Activated naive CD4-positive, alpha-beta T cell treated with anti-CD3 and anti-CD28 coated beads, Interleukin-2, amount 50 U/mL, for 16 hours (primary cell): ENCODE measurements at places on chromosomes 12 and 14.

GRCh38 chr12:57803319-57803893, 15.1 kb downstream of the AVIL start:
- DNase-seq = peak; percentile 38

- DNase-seq = no peak
Observed at GRCh38 chr14:104749111-104749649, 3.8 kb upstream of the SIVA1 start.

DNA sequence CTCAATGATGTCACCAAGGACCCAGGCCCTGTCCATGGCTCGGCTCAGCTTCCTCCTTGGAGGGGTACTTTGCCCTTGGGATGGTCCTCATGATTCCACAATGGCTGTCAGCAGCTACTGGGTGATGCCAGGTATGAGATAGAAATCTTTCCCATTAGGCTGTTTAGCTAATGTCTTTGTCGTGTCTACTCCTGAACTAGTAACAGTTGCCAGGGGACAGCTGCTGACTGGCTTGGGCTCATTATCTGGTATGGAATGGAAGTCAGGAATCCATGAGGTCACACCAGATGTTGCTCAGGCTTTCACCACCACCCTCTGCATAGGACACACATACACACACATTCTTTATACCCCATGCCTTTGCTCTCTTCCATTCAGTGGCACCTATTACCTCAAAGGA, 9.2 kb downstream of the PRPH start:
- DNase-seq = no peak

- DNase-seq = no peak
Observed at GRCh38 chr12:45468751-45469615, 253.1 kb downstream of the ANO6 start.

DNA sequence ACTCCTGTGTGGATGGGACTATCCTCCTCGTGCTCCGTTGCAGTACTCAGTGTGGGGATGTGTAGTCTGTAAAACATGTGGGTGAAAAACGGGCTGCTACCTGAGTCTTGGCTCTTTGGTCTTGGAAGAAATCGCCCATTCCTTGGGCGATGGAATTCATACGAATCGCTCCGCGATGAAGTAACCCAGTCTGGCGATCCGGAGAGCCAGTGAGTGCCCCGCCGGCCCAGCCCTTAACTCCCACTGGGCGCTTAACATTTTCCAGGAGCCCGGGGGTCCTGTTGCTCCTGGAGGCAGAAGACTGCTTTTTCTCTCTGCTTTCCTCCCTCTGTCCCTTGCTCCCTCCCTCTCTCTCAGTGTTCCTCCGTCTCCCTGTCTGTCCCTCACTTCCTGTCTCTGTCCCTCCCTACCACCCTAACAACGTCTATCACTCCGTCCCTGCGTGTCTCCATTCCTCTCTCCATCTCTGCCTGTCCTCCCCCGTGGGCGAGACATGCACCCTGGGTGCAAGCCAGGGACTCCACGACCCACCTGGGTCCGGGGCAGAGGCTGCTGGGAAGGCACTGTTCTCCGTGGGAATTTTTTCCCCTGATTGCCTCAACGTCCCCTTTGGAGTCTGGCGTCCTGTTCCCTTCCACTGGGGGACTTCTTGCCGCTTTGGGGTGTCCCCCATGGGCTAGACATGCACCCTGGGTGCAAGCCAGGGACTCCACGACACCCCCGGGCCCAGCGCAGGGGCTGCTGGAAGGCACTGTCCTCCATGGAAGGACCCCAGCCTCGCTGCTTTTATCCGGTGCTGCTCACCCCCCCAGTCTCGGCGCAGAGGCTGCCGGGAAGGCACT, 188.6 kb downstream of the ALG10 start:
- DNase-seq = no peak

GRCh38 chr12:42450248-42450647, 124.3 kb downstream of the PPHLN1 start:
- no peak for DNase-seq

DNA sequence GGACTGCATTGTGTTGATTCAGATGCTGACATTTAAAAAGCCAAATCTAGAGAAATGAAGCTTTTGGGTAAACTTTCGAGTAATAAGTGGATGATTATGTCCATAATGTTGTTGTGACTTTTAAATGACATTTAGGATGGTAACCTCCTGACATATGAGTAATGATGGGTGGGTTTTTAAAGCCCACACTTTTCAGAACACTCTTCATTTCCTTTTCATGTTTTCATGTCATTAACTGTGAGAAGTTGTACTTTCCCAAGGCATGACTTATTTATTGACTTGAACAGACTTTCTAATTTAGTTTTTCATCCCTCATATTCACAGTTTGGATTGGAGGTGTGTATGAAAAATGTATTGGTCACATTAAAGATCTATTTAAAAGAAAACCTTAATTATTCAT, 35.5 kb downstream of the RGS6 start:
- no peak for DNase-seq

DNA sequence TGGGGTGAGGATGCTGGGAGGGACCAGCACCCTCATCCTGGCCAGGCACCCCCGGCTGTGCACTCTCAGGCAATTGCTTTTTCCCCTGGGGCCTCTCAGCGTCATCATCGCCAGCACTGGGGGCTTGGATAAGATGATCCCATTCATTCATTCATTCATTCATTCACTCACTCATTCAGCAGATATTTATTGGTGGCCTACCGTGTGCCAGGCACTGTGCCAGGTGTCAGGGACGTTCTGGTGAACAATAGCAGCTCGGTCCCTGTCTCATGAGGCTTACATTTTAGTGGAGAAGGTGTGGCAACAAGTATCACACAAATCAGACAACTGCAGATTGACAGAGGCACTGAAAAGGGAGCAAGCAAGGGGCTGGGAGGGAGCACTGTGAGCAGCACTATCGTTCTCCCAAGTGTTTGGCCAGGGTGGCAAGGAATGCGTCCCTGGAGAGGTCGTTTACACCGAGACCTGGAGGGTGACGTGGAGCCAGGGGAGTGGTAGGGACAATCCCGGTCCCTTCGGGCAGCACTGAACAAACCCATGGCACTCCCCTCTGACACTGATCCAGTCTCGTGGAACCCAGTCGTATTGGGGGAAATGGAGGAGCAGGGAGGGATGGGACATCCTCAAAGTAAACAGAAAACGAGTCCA, 124.1 kb downstream of the PAPOLA start:
- no peak for DNase-seq

GRCh38 chr14:94110552-94111181, at the start of gene IFI27:
IFI27 (plus strand) TSS chr14:94110736.
- no peak for DNase-seq

DNA sequence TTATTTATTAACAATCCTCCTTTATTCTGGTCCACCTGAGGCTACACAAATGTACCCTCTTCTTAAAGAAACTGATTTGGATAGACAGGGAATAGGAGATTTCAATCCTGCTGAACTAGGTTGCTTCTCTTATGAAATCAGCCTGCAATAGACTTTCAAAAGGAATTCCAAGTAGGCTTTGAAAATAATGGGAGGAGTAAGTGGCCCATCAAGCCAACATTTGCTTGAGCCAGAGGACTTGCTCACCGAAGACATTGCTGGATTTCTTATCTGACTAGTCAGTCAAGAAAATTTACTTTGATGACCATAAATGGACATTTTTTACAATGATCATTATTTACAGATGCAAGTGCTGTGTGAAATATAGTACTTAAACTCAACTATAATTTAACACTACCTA, 82.8 kb upstream of the RASSF8 start:
- DNase-seq = no peak

DNA sequence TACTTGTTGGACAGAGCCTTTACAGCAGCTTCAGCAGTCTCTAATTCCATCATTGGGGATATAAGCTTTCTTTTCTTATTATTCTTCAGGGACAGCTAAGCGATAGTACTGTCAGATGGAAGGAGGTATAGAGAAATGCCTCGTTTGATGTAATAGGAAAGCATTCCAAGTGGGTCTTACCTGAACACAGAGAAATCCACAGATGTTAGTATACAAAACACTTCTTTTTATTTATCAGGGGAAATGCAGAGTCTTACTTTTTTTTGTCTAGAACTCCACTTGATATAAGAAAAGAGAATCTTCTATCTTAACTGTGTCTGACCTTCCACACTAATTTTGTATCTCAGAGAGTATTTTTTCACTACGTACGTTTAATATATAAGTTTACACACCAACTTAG, 1.9 kb downstream of the SYT1 start:
- DNase-seq = no peak

GRCh38 chr12:59164991-59165718, 244.9 kb upstream of the LRIG3 start:
- DNase-seq = no peak

DNA sequence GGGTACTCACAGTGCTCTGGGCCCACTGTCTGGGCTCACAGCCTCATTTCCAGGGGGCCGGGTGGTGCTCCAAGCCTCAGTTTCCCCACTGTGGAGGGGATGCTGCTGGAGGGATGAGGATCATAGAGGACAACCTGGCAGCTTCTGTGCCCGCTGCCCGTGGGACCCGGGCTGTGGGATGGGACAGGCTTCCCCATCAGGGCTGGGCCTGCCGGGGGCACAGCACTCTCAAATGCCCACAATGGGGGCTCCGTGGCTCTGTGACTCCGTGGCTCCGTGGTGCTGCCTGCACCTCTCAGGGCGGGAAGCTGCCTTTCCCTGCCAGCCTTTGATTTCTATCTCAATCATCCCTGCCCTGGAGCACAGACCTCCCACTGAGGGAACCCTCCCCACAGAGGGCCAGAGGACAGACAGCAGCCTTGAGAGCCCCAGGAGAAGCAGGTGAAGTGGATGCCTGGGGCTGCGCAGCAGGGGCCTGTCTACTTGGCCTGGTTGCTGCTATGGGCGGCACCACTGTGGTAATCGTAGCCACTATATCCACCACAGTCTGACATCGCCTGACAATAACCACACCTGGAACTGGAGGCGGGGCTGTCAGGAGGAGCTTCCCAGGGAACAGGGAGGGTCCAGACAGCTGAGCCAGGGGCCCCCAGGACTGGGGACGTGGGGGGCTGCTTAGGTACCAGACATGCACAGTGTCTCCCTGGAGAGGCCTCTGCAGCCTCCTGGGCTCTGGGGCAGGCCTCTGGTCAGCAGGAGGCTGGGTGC, 375.9 kb downstream of the TMEM121 start:
- DNase-seq = no peak

DNA sequence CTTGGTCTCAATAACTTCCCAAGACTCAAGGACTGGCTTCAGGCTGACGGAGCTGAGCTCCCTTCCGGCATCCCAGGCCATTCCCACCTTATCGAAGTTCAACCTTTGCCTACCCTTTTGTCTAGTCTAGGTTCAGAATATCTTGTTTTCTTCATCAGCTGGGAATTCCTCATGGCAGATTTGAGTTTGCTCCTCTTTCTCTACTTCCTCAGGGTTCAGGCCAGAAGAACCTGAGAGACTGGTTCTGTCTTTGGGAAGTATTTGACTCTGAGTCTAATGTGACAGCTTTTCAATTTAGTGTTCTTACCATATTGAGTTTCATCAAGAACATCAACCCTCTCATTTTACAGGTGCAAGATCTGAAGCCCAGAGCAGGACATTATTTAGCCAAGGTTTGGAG, 2.1 kb downstream of the BIN2 start:
- no peak for DNase-seq

- DNase-seq = no peak
Observed at GRCh38 chr14:52072266-52072780, 3.5 kb upstream of the NID2 start.

DNA sequence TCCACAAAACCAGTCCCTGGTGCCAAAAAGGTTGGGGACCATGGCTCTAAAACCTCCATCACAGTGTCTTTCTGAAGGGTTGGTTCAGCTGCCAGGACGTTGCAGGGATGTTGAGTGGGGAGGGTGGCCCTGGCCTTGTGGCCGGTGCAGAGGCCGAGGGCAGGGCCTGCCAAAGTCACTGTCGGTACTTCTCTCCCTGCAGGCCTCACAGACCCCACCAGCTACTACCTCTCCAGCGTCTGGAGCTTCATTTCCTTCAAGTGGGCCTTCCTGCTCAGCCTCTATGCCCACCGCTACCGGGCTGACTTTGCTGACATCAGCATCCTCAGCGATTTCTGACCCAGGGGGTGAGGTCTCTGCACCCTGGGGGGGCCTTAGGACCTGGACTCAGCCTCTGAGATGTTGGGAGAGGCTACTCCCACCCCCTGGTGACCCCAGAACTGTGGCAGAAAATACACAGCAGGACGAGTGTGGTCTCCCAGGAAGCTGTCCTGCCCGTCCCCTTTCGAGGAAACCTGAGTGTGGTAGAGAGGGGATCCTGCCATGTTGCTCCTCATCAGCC, 7.0 kb downstream of the SLC48A1 start:
- DNase-seq = no peak

DNA sequence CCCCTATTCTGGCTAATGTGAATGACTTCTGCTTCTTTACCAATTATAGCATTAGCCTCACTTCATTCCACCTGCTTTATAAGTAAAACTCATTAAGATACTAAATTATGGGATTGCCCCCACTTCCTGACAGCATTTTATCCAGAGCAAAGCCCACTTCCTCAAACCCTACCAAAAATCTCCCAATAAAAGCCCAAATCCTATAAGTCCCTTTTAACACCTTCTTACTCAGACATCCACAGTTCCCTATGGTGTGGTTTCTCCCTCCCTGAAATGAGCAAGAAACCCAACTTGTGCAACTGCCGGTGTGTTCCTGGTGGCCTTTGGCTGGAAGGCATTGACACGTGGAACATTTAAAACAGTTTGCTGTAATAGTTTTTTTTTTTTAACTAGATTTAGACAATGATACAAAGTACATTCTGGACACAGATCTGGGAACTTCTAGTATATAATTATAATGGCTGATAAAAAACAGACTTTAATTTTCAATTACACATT, 53.1 kb downstream of the BRMS1L start:
- no peak for DNase-seq

DNA sequence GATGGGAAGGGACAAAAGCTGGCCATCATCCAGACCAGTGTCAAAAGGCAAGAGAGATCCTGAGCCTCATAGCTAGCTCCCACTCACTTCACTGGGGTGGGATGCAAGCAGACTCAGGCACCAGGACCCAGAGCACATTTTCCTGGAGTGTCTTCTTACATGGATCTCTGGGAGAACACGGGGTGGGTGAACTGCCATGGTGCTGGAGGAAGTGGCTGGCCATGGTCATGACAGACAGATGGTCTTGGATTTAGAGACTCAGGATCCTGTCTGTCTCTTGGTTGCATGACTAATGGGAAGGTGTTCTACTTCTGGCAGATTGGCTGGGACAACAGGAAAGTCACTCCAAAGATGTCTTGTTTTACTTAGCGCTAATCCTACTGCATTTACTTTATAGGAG, 311.5 kb downstream of the ATP23 start:
- no peak for DNase-seq

- DNase-seq = no peak
Observed at GRCh38 chr12:112308161-112308560, 74.1 kb downstream of the HECTD4 start.

DNA sequence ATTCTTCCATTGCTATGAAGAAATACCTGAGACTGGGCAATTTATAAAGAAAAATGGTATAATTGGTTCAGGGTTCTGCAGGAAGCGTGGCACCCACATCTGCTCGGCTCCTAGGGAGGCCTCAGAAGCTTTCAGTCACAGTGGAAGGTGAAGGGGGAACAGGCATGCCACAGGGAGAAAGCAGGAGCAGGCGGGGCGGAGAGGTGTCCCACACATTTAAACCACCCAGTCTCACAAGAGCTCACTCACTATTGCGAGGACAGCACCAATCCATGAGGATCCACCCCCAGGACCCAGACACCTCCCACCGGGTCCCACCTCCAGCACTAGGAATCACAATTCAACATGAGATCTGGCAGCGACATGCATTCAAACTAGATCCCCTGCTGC, 56.0 kb upstream of the C14orf180 start:
- no peak for DNase-seq
